ENCODE measurements at places on chromosomes 7 and 10.

GRCh38 chr10:96341219-96342182 lies 17.3 kb downstream of the OPALIN start:
- DNase-seq: no peak

- DNase-seq: no peak
Observed at GRCh38 chr7:44977959-44978335, 868 bp downstream of the MYO1G start.

DNA sequence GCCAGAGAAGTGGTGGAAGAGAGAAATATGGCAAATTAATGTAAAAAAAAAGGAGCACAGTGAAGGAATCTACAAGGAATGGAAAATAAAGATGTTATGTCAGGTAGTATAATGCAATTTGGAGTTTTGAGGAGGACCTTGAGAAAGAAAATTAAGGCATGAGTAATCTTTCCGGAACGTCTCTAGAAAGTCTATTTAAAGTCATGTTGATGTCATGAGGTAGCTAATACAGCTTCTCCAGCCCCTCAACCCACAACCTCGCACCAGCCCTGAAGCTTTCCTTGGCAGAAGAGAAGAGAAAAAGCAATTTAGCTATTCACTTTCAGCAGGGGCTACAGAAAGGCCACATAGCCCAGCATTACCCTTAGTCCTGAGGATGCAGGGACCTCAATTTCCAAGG lies 22.5 kb downstream of the TRDMT1 start:
- DNase-seq: peak; percentile 31

DNA sequence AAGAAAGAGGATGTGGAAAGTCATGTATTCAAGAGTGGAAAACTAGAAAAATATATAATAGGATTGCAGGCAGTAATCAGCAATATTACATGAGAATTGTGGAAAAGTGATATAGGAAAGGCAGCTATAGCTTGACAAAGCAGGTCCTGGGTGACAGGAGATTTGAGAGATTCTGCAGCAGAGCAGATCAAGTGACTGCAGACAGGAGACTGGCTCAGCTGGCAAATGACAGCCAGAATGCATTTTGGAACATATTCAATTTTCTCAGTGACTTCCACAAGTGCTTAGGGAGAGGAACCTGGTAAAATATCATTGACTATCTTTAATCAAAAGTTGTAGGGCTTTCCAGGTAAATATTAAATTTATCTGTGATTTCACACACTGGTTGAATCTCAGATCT lies 260.5 kb upstream of the CACNA2D1 start:
- no peak for DNase-seq

DNA sequence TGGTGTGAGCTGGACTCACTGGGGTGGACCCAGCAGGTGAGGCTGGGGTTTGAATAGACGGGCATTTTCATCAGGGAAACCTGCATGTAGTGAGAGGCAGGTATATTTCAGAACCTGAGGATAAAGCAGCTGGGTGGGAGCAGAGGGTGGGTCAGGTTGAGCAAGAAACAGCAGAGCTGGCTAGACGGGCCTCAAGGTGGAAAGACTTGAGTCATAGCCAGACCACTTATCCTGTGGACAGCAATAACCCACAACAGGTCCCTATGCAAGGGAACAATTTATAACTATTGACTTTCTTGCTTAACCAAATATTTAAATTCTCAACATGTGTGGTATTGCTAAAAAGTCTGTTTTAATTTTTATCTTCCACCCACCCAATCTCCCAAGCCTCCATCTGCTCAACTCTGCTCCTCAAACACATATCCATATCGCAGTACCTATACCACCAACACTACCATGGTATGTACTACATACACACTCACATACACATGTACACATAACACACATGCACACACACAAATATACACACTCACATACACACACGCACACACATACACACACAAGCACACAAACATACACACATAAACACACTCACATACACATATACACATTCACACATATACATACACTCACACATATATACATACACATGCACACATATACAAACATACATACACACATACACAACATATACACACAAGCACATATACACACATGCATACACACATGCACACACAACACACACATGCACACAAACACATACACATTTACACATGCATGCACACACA lies 129.0 kb upstream of the C7orf33 start:
- DNase-seq: no peak
